ENCODE measurements at places on chromosomes 13 and 19.

- DNase-seq: no peak
Observed at GRCh38 chr19:861756-862580, 2.5 kb downstream of the CFD start.

DNA sequence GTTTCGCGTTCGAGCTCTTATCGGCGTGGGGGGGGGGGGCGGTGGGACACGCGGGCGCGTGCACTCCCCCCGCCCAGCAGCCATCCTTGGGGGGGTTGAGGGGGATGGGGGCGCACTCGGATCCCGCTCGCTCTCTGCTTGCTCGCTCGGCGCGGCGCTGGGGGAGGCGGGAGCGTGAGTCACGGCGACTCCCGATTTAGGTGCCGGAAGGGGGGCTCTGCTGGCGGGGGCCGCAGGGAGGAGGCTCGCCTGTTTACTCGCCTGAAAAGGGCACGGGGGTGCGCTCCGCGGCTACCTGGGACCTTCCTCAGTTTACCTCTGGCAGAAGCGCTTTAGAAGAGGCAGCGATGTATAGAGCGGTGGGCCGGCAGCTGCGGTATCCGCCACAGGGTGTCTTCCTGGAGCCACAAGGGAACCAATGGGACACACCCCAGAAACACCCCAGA, 1.1 kb upstream of the PDE4A start:
- DNase-seq: no peak

- DNase-seq: no peak
Observed at GRCh38 chr13:79070343-79070974, 335.6 kb downstream of the RBM26 start.

GRCh38 chr13:75135325-75135825, 346.6 kb downstream of the TBC1D4 start:
- DNase-seq: no peak

GRCh38 chr19:6590258-6590826, 608 bp downstream of the CD70 start:
- no peak for DNase-seq

DNA sequence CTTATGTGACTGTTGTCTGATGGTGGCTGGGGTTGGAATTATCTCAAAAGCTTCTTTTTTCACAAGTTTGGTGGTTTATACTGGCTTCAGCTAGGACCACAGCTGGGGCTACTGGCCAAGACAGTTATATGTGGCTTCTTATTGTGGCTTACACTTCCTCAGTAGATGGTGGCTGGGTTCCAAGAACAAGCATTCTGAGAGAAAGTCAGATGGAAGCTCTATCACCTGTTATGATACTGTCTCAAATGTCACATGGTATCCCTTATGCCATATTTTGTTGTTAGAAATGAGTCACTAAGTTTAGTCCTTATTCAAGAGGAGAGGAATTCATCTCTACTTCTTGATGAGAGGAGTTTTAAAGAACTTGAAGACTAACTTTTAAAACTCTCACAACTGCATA, 41.6 kb downstream of the NDFIP2 start:
- DNase-seq: no peak

GRCh38 chr19:39030854-39031367, 1.4 kb downstream of the FBXO27 start:
- DNase-seq: no peak

GRCh38 chr13:34941436-34941834, 635 bp upstream of the NBEA start:
- no peak for DNase-seq

GRCh38 chr13:99425485-99426341, 75.6 kb upstream of the TM9SF2 start:
- DNase-seq: no peak

DNA sequence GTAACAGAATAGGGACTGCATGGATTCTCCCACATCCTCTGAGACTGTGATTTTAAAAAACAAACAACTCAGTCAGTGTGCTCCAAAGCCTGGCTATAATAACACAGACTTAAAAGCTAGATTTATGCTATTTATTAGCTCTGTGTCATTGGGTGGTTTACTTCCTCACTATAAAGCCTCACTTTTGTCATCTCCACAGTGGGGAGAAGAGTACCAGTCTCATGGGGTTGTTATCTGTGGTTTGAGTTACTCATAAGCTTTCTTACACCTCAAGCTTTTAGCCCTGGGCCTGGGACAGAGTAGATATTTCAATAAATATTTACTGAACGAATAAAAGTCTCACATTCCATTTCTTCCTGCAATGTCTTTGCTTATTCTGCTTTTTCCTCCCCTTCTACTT, 5.3 kb downstream of the RNASEH2B start:
- DNase-seq: no peak

DNA sequence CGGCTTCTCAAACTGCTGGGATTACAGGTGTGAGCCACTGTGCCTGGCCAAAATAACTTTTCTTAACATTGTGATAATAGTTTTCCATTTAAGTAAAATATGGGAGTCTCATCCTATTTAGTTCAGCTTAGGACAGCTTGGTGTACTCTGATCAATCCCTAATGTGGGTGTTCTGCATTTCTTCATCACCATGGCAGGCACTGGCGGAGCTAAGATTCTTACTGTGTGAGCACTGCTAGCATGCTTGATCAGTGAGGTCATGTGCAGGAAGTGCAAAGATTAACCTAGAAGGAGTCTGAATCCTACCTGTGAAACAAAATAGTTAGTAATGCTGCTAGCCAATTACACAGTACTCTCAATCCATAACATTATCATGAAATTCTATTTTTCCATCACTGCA, 1684.2 kb upstream of the SLC10A2 start:
- no peak for DNase-seq

- DNase-seq: no peak
Observed at GRCh38 chr19:48806818-48807589, 3.8 kb downstream of the BCAT2 start.

DNA sequence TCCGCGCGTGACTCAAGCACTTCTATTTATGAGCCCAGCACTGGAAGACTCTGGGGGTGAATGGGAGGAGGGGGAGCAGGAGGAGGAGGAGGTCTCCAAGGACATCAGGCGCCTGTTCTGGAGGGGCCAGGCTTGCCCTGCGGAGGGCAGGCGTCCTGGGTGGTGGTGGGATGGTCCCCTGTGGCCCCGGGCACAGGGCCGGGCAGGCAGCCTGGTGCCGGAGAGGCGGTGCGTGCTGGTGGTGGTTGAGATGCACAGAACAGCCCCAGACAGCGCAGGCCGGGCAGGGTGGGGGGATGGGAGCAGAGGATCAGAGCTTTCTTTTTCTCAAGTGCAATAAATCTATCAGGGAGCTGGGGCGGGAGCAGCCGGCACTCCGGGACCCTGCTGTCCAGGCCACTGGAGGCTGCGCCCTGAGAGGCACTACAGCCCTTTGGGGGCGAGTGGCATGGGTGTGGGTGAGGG, 14.0 kb downstream of the NKPD1 start:
- DNase-seq: no peak

DNA sequence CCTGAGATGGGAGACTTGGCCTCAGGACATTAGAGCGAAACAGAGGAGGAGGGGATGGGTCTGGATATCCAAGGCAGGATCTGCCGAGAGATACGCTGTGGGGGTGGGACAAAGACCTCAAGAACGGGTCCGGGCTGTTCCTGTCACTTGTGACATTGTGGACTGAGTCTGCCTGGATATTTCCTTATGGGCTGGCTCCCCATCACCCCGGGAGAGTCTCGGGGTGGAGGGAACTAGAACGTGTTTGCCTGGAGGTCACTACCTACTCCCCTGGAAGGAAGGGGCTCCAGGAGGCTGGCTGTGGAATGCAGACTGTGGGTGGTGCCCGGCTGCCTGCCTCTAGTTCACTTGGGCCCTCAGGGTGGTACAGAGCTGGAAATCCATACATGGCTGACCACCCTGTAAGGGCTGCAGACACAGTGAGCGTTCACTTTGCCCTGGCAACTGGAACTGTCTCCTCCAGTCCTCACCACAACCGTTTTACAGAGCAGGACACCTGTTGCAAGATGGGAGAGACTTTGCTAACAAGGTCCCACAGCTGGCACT, 26.4 kb downstream of the DNM2 start:
- no peak for DNase-seq

- DNase-seq: no peak
Observed at GRCh38 chr13:61908906-61909615, 493.4 kb upstream of the PCDH20 start.

DNA sequence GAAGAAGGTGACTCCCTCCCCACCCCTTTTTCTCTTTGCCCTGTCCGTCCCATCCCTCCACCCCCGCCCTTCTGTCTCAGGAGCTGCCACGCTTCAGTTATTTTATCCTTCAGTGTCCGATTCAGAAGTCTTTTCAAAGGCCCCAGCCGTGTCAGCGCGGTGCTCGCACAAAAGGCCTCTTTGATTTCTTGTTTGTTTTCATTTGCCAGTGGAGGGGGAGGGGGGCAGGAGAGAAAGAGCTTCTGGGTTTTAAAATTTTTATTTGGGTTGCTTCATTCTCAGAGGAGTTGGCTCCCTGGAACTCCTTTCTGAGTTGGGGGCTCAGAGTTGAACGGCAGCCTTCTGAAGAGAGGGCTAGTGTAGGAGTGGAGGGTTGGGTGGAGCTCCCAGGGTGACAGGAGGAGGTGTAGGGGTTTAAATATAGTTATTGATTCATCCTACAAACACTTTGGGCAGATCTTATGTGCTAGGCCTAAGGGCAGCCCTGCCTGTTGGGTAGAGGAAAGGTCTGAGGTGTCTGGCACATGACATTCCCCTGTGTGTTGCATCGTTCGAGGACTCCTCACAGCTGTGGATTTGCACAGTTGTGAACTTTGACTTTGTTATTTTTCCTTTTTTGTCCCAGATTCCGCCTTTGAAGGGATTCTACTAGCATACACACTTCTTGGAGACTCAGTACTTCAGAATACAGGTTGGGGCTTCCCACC, 36.8 kb downstream of the NFIX start:
- no peak for DNase-seq

DNA sequence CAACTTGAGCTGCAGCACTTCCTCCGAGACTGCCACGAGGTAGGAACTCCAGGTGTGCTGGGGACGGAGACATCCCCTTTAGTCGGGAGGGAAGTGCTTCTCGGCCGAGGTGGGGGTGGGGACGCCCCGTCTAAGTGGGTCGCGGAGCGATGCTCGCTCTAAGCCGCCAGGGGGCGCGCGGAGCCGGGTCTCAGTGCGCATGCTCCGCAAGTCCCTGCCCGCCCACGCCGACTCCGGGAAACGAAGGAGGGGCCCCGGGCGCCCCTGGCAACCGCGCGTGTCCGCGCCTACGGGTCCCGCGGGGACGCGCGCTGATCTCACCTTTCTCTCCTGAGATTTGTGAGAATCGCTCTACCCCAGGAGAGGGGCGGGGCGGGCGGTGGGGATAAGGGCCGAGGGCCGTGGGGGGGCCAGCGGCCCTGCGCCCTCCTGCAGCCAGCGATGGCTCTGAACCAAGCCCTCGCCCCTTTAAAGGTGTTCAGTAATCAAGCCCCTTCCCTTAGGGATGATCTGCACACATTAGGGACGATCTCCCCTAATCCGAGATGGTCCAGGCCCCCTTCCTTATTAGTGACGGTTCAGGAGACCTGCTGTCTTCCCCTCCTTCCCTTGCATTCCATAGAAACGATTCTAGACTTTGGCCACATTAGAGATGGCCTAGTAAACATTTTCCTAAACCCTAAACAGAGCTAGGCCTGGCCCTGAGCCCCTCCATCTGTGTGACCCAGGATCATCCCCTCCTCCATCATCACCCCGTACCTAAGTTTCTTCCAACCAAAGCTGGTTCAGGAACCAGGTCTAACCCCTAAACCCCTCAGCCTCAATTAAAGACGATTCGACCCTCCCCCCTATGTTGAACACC, 47.3 kb upstream of the SHKBP1 start:
- peak; percentile 84 for DNase-seq

DNA sequence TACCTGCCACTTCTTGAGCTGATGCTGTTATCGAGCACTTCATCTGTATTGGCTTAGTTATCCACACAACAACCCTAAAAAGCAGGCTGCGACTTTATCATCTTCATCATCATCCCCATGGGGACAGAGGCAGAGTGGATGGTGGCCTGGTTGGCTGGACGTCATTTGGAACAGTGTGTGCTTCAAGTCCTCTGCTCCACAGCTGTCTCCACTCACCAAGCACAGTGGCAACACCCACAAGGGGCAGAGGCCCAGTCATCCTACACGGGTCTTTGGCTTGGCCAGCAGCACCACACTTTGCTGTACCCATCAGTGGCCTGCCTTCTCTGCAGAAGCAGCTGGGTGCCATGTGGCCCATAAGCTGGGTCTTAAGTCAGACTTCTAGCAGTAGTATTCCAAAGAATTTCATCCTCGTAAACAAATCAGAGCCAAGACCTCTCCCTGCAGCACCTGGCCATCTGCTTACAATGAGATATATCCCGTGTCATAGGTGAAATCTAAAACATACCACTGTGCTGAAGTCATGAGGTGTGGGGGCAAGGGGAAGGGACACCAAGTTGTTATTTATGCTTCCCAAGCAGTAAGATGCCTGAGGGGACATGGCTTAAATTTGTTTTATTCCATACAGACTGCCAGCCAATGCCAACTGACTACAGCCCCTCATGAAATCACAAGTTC, 47.9 kb upstream of the EPHX3 start:
- DNase-seq: no peak

All from NCI-H1092 (cell line).